ENCODE measurements at places on chromosomes 4 and X.

GRCh38 chrX:57771689-57772088, 91.6 kb upstream of the NLRP2B start:
- no peak for DNase-seq

DNA sequence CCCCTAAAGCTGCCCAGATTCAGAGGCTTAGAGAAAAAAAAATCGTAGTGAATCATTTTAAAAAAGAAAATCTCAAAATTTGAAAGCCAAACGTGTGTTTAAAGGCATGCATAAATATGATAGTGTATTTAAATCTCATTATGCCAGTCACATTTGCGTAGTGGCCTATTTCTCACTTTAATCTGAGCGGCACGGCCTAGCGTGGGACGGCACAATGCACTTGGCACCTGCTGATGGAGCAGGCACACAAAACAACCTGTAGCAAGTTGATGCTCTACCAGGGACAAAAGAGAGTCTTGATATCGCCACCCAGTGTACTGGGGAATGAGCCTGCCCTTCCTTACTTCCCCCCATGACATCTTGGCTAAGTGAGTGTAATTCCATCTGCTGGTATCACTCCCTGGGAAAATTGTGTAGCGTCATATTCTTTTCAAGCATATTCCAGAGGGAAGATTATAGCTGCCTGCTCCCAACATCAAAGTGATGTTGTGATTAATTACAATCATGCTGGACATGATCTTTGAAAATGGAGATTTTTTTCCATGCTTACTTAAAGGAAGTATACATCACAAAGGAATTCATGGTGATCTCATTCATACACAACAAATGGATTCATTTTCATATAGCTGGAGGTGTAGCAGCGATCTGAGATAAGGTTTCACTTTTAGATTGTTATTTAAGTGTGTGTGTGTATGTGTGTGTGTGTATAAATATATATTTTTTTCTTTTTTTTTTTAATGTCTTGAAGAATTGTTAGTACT, 138.8 kb downstream of the DCTD start:
- no peak for DNase-seq

- no peak for DNase-seq
Observed at GRCh38 chr4:185796176-185796575, 15.8 kb downstream of the SORBS2 start.

GRCh38 chr4:36081185-36081584, 163.1 kb downstream of the ARAP2 start:
- no peak for DNase-seq

- DNase-seq: no peak
Observed at GRCh38 chr4:47215759-47216158, 184.4 kb downstream of the GABRB1 start.

GRCh38 chr4:52959541-52959940, 97.4 kb downstream of the RASL11B start:
- DNase-seq: no peak

DNA sequence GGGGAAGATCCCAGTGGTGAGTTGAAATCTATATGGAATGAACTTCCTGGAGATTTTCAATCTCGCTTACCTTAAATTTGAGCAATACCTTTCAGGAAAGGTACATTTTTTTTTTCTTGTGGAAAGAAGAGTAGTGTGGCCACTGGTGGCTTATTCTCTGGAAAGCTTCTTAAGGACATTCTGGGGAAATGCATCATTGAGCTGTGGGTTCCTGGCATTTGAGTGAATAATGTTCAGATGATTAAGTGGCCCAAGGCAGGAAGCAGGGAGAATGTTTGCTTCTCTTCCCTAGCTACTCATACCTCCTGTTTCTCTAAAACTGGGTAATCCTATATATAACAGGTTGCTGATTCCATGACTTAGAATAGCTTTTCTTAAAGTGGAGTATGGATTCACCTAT, 31.8 kb downstream of the STAG2 start:
- DNase-seq: no peak

GRCh38 chr4:20443015-20443805, 191.5 kb downstream of the SLIT2 start:
- no peak for DNase-seq

DNA sequence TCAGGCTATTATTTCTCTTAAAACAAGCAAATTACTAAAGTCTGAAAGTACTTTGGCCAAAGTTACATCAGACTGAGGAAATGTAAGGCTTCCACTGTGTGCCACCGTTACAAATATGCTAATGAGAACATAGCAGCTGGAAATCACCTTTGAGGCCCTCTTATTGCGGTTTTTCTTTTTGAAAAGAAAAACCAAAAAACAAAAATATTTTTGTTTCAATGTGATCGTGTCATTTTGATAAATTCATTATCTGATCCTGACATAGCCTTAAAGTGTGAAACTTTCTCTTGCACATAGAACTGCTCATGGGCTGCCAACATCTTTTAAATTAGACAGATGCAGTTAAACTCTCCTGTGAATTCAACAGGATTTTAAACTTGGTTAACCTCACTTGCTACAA, 2.8 kb upstream of the TIFA start:
- no peak for DNase-seq

GRCh38 chr4:186105647-186106321, 1.3 kb downstream of the FAM149A start:
- DNase-seq: no peak

DNA sequence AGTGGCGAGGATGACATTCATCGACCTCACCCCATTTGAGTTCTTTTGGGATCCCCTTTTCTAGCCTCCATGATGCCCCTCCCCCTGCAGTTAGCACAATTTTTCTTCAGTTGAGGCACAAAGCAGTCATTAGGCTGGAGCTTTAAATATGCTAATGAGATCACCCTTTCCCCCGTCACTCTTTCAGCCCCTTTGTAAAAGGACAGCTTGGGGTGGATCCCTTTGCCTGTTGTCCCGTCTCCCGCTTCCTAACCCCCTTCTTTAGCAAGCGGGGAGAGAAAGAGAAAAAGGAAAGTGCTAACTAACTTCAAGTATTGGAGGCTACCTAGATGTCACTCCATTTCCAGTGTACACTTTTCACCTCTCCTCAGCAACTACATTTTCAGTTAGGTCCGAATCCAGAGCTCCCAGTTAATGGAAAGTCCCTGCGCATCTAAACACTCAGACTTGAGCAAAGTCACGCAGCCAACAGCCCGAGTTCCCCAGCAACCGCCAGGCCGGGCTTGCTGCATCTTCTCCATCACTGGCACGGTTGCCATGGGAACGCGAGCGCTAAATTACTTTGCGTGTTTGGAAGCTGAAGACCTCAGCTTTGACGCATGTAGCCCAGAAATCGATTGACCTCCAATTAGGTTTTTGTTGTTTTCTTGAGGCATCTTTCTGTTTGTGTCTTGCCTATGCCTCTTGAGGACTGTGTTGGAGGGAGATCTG, 76.8 kb downstream of the RTL5 start:
- DNase-seq: no peak

DNA sequence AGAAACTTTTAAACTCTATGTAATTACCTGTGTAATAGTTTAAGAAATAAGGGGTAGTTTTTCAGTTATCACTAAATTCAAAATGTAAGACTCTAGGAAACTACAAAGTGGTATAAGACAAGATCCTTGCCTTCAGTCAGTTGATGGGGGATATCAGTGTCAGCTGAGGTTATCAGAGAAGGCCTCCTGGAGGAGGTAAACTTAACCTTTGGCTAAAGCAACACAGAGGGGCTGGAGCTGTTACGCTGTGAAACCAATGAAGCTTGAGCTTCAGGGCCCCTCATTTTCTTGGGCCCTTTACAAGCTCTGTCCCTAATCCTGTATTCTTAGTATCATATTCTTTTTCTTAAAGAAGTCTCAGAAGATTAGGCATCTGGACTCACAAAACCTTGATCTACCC, 35.9 kb downstream of the FAM13A start:
- DNase-seq: no peak

DNA sequence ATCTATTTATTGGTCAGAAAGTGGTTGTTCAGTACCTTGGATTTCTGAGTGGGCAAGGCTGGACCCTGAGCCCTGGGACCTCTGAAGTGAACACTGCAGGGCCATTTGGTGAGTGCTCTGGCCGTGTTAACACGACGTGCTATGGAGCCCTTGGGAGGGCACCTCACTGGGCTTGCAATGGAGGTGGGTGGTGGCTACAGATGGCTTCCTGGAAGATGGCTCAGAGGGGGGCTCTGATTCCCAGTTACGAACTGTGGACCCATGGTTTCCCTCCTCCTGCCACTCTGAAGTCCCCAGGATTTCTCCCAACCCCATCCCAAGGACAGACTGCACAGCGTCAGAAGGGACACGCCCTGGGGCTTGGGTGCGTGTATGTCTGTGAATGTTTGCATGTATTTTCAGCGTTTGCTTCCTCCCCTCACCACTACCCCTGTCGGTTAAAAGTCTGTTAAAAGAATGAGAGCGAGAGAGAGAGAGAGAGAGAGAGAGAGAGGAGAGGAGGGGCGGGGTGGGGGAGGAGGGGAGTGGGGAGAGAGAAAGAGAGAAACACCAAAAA, 3.7 kb upstream of the RHOH start:
- DNase-seq: no peak

DNA sequence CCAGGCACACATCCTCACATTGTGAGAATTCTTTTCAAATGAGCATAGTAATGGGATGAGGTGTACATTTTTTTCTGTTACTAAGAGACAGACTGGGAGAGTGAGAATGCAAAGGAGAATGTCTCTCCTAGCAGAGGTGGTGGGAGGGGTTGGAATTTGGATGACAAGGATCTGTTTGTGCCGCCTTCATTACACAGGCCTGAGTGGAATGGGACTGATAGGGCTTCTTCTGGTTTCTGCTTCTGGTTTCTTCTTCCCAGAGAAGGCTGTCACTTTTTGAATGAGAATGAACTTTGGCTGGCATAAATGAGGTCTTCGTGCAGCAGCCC, 55.4 kb downstream of the C4orf51 start:
- DNase-seq: peak; percentile 76

DNA sequence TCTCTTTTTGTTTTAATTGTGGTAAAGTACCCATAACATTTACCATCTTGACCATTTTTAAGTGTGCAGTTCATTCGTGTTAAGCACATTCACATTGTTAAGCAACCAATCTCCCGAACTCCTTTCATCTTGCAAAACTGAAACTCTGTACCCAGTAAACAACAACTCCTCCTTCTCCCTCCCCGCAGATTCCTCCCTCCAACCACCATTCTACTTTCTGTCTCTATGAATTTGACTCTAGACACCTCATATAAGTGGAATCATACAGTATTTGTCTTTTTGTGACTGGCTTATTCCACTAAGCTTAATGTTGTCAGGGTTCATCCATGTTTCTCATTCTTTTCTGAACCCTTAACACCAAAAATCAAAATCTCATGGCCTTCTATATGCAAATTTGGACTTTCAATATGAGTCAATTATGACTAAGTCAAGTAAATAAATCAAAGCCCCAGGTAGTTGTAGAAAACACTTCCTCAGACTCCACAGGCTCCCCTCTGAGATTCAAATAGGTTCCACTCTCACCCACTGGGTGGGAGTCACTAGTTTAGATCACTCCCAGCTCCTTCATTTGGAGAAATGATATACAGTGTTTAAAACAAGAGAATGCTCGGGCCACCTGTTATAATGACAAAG, 9.8 kb upstream of the RTL5 start:
- DNase-seq: no peak

DNA sequence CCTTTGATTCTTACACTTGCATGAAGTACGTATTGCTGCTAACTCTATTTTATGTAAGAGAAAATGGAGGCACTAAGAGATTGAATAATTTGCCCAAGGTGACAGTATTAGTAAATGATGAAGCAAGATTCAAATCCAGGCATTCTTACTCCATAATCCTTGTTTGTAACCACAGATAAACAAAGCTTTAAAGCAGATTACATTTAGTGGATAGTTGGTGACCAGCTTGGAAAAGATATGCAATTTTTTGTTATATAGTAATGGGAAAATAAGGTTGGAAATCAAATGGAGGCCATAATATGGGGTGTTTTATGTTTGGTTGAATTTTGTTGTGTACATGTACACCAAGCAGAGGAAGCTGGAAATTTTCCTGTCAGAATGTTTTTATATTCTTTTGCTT, 30.8 kb downstream of the MND1 start:
- no peak for DNase-seq

- no peak for DNase-seq
Observed at GRCh38 chrX:1164322-1165288, 47.8 kb downstream of the CRLF2 start.

DNA sequence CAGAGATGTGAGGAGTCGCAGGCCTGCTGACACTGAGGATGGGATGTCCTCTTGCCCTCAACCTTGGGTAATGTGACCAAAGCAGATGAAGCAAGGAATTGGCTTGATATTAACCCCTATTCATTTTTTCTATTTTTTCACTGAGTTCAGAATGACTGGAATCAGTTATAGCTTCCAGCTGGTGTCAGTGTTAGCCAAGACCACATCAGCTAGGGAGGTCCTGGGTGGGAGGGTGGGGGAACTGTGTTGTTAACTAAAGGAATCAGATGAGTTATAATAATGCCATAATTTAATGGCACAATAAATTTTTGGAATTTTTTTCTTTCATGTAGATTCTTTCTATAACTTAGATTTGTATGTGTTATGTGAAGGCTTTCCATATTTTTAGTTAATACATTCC, 91.9 kb downstream of the EGF start:
- DNase-seq: no peak

DNA sequence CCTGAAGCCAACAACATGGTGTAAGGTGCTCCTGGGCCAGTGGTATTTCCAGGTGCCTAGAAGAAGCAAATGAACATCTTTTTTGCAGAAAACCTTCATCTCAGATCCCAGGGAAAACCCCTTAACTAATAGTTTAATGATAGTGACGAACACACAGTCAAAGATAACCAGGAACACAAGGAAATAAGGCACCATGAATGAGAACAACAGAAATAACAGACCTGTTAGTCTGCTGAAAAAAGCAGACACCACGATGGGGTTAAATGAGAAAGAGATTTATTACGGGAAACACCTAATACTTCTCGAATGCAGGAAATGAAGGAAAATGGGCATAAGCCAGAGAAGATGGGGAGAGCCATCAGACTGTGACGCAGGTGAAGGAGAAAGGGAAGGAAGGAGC, 30.6 kb upstream of the WWC2 start:
- no peak for DNase-seq

DNA sequence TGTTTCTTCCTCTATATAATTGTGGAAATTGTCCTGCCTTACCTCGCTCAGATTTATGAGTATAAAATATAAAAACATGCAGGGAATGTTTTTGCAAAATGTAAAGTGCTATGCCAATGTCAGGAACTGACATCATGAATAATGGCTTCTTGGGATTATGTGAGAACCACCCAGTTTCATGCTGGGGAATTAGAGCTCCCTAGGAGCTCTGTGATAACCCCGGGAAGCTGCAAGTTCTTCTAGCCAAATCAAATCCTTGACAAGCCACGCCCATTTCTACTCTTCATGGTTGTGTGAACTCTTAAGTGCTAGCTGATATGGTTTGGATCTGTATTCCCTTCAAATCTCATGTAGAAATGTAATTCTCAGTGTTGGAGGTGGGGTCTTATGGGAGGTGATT, 85.9 kb upstream of the PAK3 start:
- DNase-seq: no peak

GRCh38 chrX:135951291-135951690, 22.5 kb downstream of the MMGT1 start:
- DNase-seq: no peak

GRCh38 chr4:4333265-4333706, 43.2 kb downstream of the ZBTB49 start:
- DNase-seq: no peak

- no peak for DNase-seq
Observed at GRCh38 chr4:88865046-88865445, 167.4 kb upstream of the NAP1L5 start.

- DNase-seq: no peak
Observed at GRCh38 chr4:74410272-74410671, 34.7 kb upstream of the AREG start.

- no peak for DNase-seq
Observed at GRCh38 chr4:32929796-32930699, 2209.9 kb downstream of the PCDH7 start.

Data from COLO829 (cell line).